ENCODE measurements at places on chromosomes 4 and X.

DNA sequence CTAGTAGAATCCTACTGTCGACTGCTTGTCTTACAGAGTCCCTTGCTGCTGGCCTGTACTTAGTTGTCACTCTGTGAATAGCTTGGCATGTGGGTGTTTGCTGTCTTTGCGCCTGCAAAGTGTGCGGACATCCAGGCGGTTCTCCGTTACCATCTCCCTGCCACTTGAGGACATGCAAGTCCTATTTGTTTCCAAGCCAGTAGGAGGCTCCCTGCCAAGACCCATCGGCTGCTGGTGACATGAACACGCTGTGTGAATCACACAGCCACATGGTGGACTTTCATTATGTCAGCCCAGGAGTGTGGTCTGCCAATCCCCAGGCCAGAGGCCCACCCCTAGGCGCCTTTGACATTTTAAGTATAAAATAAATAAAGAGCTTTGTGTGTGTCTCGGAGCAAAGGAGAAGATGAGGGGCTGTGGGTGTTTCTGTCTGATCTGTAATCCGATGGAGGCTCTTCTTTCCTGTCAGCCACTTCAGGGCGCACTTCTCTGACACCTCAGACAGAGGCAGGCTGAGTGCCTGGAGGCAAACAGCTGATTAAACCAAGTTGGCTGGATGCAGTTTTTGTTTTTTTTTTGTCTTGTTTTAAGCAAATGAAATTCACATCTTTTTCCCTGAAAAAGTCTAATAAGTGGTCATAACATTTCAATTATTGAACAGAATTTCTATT, 51.5 kb downstream of the ALPK1 start:
- H3K4me3 ChIP-seq = no peak overlapping the region
- H3K27ac ChIP-seq = no peak overlapping the region
- no peaks in the 10 kb centered on the region for H3K36me3 ChIP-seq
- peak; percentile 72 for DNase-seq
- no peaks in the 10 kb centered on the region for H3K27me3 ChIP-seq
- no peaks in the 10 kb centered on the region for H3K4me1 ChIP-seq

DNA sequence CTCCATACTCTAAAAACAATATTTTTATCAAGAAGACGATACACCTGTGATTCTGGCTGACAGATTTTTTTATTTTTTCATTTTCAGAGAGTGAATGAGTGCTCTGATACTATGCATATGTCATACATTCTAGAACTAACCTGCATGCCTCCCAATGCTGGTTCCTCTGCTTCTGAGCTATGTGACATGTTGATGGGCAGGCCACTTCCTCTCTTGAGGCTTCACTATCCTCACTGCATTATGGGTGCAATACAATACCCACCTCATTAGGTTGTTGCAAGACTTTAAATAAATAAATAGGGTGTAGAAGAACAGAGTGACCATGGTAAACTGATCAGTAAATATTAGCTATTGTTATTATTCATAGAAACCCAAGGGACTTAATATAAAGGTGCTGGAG, 408.3 kb downstream of the HNRNPD start:
- no peaks in the 10 kb centered on the region for H3K36me3 ChIP-seq
- H3K4me1 ChIP-seq = no peaks in the 10 kb centered on the region
- H3K27ac ChIP-seq = no peak overlapping the region
- no peak overlapping the region for H3K4me3 ChIP-seq
- no peak for DNase-seq

- no peaks in the 10 kb centered on the region for H3K27me3 ChIP-seq
- H3K36me3 ChIP-seq = no peaks in the 10 kb centered on the region
- H3K4me1 ChIP-seq = no peaks in the 10 kb centered on the region
- no peak overlapping the region for H3K4me3 ChIP-seq
These were observed 120.2 kb upstream of the GK2 start for GRCh38 chr4:79528241-79528706.

GRCh38 chrX:21926527-21927278, 13.8 kb upstream of the SMS start:
- no peaks in the 10 kb centered on the region for H3K27me3 ChIP-seq
- DNase-seq = no peak
- peak overlapping the region; percentile 53 for H3K27ac ChIP-seq
- no peaks in the 10 kb centered on the region for H3K36me3 ChIP-seq

- H3K4me1 ChIP-seq = no peaks in the 10 kb centered on the region
- DNase-seq = no peak
- no peaks in the 10 kb centered on the region for H3K27me3 ChIP-seq
- H3K36me3 ChIP-seq = no peaks in the 10 kb centered on the region
These were observed 212.4 kb upstream of the PACRGL start for GRCh38 chr4:20487852-20488251.

GRCh38 chr4:83606898-83607297, 71.0 kb downstream of the GPAT3 start:
- DNase-seq = no peak
- H3K27ac ChIP-seq = no peak overlapping the region
- no peaks in the 10 kb centered on the region for H3K4me1 ChIP-seq
- H3K4me3 ChIP-seq = no peak overlapping the region
- no peaks in the 10 kb centered on the region for H3K36me3 ChIP-seq

DNA sequence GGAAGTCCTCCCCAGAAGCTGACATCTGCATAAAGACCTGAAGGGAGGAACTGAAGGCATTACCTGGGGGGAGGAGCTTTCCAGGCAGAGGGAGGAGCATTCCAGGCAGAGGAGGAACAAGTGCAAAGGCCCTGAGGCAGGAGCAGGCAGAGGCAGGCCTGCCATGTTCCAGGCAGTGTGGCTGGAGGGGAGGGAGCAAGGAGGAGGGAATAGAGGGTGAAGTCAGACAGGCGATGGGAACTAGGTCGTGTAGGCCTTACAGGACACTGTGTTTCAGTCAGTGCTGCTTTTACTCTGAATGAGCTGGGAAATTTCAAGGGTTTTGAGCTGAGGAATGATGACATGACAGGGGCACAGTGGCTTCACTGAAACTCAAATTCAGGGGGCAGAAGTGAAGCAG, 292.7 kb downstream of the BCOR start:
- no peak overlapping the region for H3K4me3 ChIP-seq
- H3K27ac ChIP-seq = no peak overlapping the region
- DNase-seq = no peak
- H3K27me3 ChIP-seq = no peaks in the 10 kb centered on the region

DNA sequence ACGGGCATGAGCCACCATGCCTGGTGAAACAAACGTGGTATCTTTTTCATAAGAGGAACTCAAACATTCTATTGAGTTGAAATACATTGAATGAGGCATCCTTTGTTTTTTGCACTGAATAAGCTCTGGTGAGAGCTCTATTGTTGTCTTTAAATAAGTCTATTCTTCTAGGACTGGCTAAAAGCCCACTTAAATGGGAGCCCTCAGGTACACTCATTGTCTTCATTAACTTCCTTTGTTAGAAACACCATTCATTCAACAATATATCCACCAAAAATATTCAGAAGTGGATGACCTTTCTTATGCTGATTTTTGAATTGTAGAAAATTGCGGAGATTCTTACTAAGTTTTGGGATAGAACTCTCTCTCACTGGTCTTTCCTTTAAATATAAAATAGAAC, 568.0 kb downstream of the IL1RAPL1 start:
- H3K4me3 ChIP-seq = no peak overlapping the region
- no peak overlapping the region for H3K27ac ChIP-seq
- H3K27me3 ChIP-seq = no peaks in the 10 kb centered on the region
- H3K4me1 ChIP-seq = no peaks in the 10 kb centered on the region

- DNase-seq = no peak
- no peaks in the 10 kb centered on the region for H3K27me3 ChIP-seq
- no peaks in the 10 kb centered on the region for H3K36me3 ChIP-seq
- no peak overlapping the region for H3K4me3 ChIP-seq
These were observed 19.7 kb upstream of the RNF212 start for GRCh38 chr4:1133033-1133432.

- H3K27me3 ChIP-seq = no peaks in the 10 kb centered on the region
- no peak for DNase-seq
- no peaks in the 10 kb centered on the region for H3K4me1 ChIP-seq
- H3K27ac ChIP-seq = no peak overlapping the region
These were observed 34.4 kb upstream of the GK2 start for GRCh38 chr4:79442422-79442821.

DNA sequence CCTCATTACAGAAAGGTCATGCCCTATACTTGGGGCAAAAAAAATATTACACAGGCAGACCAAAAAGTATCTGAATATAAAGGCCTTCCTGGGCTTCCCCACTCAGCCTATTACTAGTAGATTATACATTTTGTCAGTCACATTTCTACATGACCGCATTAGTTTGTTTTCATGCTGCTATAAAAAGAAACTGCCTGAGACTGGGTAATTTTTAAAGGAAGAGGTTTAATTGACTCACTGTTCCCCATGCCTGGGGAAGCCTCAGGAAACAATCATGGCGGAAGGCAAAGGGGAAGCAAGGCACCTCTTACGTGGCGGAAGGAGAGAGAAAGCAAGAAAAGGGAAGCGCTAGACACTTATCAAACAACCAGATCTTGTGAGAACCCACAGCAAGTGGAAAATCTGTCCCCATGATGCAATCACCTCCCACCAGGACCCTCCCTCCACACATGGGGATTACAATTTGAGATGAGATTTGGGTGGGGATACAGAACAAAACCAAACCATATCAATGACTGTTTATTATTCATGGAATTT, 1312.0 kb downstream of the PCDH7 start:
- H3K4me1 ChIP-seq = no peaks in the 10 kb centered on the region
- H3K27ac ChIP-seq = no peak overlapping the region
- no peak overlapping the region for H3K4me3 ChIP-seq
- no peaks in the 10 kb centered on the region for H3K36me3 ChIP-seq
- no peaks in the 10 kb centered on the region for H3K27me3 ChIP-seq
- no peak for DNase-seq

- H3K27ac ChIP-seq = no peak overlapping the region
- no peaks in the 10 kb centered on the region for H3K4me1 ChIP-seq
- no peak overlapping the region for H3K4me3 ChIP-seq
- no peaks in the 10 kb centered on the region for H3K27me3 ChIP-seq
- no peak for DNase-seq
- H3K36me3 ChIP-seq = no peaks in the 10 kb centered on the region
These were observed 58.0 kb upstream of the EGFL6 start for GRCh38 chrX:13511241-13511943.

DNA sequence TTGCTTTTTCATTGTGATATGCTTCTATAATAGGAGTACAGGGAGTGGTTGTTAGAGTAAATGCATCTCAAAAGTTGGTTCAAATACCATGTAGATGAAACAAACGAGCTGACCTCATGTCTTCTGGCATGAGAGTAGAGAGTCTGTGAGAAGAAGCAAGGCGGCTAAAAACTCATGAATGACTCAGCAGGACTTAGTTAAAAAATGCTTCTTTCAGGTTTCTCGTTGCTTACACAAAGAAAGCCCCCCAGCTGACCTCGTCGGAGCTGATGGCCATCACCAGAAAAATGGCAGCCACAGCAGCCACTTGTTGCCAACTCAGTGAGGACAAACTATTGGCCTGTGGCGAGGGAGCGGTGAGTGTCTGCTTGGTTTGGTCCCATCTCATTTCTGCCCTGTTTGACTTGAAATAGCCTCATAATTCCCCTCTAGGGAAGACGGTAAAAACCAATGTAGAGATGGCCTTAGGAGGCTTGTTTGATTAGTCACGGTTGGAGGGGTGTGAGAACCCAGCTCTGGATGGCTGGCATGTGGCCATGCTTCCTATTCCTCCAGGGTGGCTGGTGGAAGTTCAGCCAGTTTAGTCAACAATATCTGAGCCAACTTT, 14.5 kb downstream of the AFP start:
- H3K27ac ChIP-seq = no peak overlapping the region
- H3K4me1 ChIP-seq = no peaks in the 10 kb centered on the region
- H3K36me3 ChIP-seq = no peaks in the 10 kb centered on the region
- no peak for DNase-seq
- no peaks in the 10 kb centered on the region for H3K27me3 ChIP-seq

DNA sequence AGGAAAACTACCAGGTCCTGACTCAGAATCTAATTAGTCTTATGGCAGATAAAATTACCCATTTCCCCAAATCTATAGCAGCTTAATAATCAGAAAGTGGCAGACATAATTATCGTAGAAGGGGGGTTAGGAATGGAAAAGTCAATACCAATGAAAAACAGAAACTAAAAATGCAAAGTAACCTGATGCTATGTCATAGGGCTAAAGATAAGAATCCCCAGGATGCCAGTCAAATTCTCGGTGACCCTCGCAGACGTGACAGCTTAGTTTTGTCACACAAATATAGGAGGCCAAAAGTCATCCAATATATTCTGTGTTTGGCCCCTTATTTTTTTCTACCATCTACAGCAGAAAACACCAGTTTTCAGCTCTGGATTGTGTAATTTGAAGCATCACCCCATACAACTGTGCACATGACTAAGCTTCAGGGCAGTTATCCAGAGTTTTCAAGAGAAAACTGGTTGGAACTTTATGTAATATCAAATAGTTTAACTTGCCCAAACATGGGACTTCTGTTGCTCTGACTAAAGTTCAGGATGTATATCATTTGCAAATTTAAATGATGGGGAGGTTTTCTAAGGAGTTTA, 30.9 kb downstream of the RASSF6 start:
- no peak overlapping the region for H3K27ac ChIP-seq
- no peak overlapping the region for H3K4me3 ChIP-seq
- no peaks in the 10 kb centered on the region for H3K36me3 ChIP-seq
- DNase-seq = no peak
- H3K4me1 ChIP-seq = no peaks in the 10 kb centered on the region
- H3K27me3 ChIP-seq = no peaks in the 10 kb centered on the region

DNA sequence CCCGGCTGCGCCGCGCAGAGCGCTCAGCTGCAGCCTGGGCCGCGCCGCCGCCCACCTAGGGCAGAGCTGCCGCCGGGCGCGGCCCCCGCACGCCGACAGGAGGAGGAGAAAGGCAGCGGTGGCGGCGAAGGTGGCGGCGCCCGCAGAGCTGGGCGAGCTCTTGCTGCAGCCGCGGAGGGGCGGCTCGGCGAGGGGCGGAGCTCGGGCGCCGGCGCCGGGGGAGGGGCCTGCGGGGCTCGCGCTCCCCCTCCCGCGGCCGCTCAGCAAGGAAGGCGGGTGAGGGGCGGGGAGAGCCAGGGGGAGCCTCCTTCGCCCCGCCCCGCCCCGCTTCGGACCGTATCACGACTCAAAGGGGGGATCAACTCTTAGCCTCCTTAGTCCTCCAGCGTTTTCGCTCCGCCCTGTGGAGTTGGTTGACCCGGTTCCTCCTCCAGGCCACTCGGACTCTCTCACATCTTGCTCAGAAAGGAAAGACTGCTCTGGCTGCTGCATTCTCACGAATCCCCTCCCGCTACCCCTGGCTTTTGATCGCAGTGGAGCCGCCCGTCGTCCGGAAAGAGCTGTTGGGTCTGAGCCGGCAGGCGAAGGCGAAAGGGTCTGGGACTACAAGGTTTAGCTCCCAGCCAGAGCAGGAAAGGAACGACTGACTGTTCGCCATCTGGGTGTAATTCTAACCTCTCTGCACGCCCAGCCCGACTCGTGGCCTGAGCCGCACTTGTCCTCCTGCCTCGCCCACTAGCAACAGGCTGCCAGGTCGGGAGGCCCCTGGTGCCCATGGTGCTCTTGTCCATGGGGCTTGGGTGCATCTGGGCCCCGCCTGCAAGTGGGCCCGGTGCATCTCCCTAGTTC, at the start of gene ATP8A1:
ATP8A1 (minus strand) TSS at position 162 of the 849 bp plus-strand sequence. CDS start 232 bp downstream, outside the sequence.
- H3K27ac ChIP-seq = peak within 1 kb of the TSS; percentile 84
- H3K4me3 ChIP-seq = peak within 1 kb of the TSS; percentile 80
- peaks cover 2% of the 10 kb centered on the region for H3K4me1 ChIP-seq
- H3K36me3 ChIP-seq = no peaks in the 10 kb centered on the region
- DNase-seq = peak; percentile 95

GRCh38 chr4:73615613-73616012, 4.6 kb downstream of the RASSF6 start:
- DNase-seq = no peak
- H3K4me3 ChIP-seq = no peak overlapping the region
- no peaks in the 10 kb centered on the region for H3K36me3 ChIP-seq
- H3K27me3 ChIP-seq = no peaks in the 10 kb centered on the region
- no peaks in the 10 kb centered on the region for H3K4me1 ChIP-seq

GRCh38 chr4:94084155-94084554, 123.5 kb upstream of the SMARCAD1 start:
- no peak for DNase-seq
- H3K27me3 ChIP-seq = no peaks in the 10 kb centered on the region
- no peaks in the 10 kb centered on the region for H3K36me3 ChIP-seq
- no peak overlapping the region for H3K27ac ChIP-seq
